ENCODE measurements at places on chromosomes 11 and 22.
A peak's percentile ranks its signal among the peaks of the same experiment; 100 is the strongest.

DNA sequence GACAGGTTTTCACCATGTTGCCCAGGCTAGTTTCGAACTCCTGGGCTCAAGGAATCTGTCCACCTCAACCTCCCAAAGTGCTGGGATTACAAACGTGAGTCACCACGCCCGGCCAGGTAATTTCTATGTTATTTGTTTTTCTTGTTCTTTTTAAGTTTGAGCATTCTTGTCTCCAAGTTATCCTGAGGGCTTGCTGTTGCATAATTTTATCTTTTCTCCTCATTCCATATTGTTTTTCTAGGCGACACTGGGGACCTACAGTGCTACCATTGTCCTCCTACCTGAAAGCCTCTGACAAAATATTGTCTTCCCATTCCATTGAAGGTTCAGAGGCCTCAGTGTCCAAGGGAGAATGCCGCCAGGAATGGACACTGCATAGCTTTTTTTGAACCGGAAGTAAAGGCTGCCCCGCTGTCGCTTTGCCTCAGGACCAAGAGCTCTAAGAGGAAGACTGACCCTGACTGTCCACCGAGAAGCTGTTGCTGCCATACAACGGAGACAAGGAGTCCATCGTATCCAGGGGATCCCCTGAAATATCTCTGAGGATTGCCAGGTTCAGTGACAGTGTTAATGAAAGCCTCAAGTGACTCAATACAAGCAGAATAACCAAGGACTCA lies 9.7 kb downstream of the AP5B1 start:
- DNase-seq: no peak

DNA sequence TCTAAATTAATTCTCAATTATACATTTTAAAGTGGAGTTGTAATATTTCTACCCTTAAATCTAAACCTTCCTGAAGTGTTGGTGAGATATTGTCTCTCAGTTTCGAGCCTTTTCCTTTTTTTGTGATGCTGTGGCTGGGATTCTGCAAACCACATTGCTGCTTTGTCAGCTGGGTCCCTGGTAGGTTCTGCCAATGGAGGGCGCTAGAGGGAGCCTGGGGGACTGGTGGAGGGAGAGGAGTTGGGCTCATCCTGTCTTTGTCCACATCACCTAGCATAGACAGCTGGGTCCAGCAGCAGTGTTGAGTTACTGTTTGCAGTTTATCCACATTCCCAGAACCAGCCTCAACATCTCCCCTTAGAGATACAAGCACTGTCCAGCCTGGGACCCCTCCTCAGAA lies 41.0 kb downstream of the TRAF6 start:
- peak; percentile 35 for DNase-seq

GRCh38 chr22:29626497-29627195 lies 23.2 kb downstream of the NF2 start:
- no peak for DNase-seq

- no peak for DNase-seq
Observed at GRCh38 chr11:1589996-1590395, 4.9 kb upstream of the KRTAP5-1 start.

- DNase-seq: no peak
Observed at GRCh38 chr11:15742626-15743519, 613.5 kb downstream of the SOX6 start.

DNA sequence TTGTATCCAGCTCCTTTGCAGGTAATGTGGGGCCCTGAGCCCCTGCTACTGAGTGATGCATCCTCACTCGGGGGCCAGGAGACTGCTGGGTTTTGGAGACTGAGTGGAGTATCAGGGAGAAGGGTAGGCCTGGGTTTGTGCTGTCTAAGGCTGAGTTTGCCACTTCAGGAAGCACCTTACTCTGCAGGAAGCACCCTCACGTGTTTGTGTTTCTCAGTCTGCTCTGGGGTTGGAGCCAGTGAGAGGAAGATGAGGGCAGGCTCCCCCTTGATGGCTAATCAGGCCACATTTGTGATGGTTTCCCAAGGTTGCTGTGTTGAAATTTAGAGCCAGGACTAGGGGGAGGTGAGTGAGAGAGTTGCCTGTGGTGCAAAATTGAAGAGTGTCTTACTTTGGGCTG lies 13.7 kb upstream of the THY1 start:
- DNase-seq: no peak

DNA sequence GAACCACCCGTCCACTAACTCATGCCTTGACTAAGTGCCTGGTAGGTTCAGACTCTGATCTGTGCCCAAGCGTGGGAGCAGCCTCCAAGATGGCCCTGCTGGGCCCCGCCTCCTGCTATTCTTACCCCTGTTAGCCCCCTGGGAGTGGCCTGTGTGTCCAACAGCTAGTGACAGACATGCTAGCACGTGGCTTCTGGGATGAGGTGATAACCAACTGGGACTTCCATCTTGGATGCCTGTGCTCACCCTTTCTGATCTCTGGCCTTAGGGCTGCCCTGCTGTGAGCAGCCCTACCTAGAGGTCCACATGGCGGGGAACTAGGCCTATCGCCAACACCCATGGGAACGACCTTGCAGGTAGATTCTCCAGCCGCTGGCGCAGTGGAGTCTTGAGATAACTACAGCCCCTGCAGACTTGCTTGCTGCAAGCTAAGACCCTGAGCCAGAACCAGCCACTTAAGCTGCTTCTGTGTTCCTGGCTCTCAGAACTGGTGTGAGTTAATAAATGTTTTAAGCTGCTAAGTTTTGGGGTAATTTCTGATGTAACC lies 2.7 kb downstream of the MRPL21 start:
- no peak for DNase-seq

DNA sequence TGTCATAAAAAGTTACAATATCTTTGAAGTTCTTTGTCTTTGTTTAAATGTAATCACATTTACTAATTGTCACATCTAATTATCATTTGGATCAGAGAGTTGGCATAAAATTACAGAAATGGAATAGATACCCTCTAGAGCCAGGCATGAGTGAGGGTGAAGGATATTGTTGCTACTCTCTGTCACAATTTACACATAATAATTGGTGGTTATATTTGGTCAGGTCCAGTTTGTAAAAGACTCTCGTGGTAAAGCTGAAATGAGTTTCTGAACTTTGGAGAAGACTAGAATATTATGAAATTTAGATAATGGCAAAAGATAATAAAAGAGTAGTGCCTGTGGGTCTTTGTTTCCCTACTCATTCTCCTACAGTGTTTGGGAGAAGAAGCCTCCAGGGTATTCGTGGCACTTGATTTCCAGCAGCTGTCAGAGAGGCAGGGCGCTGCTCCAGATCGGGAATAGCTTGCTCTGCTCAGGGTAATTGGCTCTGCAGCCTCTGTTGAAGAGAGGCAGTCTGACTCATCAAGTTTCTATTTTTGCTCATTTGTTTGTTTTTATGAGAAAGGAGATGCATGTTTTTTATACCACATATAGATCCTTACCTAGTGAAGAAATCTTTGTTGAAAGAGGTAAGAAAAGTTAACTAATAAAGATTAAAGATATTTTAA lies 349.9 kb downstream of the CNTN5 start:
- DNase-seq: no peak

GRCh38 chr11:68202165-68202564 lies 10.9 kb downstream of the KMT5B start:
- DNase-seq: no peak

DNA sequence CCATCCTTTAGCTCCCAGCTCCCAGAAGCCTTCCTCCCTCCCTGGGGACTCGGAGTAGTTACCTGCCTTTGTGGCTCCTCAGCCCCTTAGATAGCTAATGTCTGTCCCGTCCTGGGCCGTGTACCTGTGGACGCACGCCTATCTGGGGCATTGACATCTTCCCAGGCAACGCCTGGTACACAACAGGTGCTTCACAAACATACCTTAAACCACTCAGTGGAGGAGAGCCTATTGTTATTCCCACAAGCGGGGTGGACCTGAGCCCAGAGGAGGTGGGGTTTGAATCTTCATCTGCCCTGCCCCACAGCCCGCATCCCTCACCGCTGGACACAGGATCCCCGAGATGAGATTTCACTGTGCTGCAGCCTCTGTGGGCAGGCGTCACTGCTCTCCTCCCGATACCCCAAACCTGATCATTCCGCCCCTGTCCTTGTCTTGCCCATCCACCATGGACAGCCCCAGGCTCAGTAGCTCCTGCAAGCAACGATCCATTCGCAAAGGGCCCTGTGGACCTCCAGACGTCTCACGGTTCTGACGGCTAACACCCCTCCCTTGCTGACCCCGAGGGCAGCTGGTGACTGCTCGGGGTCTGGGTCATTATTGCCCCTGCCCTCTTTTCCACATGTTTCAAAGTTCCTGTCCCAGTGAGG lies 73.8 kb upstream of the SHISAL1 start:
- DNase-seq: peak; percentile 13

DNA sequence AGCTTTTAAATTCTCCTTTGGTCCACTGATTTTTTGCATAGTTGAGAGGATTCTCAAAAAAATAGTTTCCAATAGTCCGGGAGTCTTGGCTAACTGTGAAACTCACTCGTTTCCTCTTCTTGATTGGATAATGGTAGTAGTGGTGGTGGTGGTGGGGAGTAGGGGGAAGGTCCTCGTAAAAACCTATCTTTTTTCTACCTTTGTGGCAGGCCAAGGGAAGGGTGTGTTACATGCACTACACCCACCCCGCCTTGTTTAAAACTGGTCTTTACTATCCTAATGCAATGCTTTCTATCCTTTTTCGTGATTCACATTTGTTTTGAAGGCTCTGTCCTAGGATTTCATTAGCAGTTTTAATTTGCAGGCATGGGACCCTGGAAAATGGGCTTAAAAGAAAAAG lies 4.8 kb downstream of the TEAD1 start:
- DNase-seq: no peak

DNA sequence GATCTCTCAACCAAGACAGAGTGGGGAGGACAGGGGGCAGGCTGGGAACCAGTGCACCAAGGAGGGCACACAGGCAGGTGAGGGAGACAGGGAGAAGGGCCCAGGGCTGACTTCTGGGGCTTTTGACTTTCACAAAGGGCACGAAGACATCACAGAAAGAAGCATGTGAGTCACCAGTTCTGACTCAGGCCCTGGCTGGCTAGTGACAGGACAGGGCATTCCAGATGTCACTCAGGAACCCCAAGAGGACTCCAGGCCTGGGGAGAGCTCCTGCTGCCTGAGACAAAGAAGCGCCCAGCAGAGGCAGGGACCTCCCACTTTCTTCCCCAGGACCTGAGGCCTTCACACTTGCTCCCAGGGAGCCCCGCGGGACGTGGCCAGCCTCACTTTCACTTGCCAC lies 497.2 kb downstream of the BUD13 start:
- DNase-seq: no peak

- DNase-seq: no peak
Observed at GRCh38 chr11:36775130-36775529, 177.1 kb upstream of the RAG2 start.

DNA sequence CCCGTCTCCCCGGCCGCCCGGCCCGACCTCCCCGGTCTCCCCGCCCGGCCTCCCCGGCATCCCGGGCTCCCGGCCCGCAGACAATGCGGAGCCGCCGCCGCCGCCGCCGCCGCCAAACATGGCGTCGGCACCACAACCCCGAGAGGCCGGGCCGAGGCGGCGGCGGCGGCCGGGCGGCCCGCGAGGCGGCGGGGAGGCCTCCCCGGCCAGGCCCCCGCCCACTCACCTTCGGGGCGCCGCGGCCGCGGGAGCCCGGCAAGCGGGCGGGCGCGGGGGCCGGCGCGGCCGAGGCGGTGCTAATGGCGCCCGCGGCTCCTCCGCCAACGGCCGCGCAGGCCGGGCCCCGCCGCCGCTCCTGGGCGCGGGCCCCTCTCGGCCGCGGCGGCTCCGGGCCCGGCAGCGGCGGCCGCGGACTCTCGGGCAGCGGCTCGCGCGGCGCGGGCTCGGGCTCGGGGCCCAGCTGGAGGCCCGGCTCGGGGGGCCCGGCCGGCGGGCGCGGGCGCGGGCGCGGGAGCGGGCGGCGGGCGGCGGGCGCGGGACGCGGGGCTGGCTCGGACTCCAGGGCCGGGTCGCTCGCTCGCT lies 311 bp downstream of the BRD1 start:
- peak; percentile 36 for DNase-seq

DNA sequence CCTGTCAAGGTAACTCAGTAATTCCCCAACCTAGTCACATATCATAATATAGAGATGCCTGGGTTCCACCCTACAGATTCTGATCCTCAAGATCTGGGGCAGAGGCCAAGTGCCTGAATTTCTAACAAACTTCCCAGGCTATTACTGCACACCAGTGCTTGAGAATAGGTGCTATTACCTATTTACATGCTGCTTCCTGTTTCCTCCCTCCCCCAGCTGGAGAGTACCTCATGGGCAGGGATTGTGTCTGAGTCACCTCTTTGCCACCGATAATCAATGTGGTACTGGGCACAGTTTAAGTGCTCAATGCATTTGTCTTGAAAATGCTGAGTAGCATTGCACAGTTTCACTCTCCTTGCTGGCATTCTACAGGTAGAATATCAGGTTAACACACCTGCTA lies 582.2 kb upstream of the CADM1 start:
- DNase-seq: no peak

DNA sequence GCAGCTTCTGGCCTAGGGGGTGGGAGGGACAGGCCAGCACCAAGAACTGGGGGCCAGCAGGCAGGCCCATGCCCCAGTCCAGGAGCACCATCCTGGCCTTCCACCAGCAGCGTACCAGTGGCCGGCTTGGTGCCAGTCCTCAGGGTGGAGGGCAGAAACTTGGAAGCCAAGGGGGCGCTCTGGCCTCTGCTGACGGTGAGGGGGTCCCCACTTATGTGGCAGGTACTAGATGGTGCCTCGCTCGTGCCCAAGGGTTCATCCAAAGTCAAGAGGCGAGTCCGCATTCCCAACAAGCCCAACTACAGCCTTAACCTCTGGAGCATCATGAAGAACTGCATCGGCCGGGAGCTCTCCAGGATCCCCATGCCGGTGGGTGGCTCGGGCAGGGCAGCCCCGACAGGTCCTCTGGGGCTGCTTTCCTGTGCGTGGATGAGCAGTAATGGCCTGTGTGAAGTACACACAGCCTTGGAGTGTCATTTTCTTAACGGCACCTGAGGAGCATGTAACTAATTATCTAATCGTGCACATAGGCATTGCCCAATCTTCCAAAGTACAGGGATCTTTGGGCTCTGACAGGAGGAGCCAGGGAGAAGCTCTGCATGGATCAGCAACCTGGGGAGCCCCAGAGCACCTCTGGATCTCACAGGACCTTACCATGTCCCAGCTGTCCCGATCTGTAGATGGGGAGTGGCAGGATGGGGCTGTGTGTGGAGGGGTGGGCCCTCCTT lies 79.1 kb downstream of the MORC2 start:
- DNase-seq: no peak

DNA sequence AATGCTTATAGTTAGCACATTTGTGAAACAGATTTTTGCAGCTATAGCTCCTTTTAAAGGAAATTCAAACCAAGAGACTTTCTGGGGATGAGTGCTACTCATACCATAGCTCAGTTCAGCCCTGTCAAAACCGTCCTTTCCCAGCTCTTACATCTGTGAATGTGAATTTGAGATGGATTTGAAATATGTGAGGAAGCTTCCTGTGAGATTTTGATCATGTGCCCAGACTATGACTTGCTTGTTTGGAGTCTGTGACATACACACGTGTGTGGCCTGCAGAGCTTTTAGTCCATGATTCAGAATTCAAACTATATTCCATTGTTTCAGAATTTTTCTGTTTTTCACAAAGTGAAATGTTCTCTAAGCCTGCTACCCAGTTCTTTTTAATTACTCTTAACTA lies 4.4 kb upstream of the MMP1 start:
- DNase-seq: no peak

- DNase-seq: no peak
Observed at GRCh38 chr11:61417670-61418069, 12.1 kb downstream of the CPSF7 start.

Measured in activated naive CD4-positive, alpha-beta T cell treated with anti-CD3 and anti-CD28 coated beads, Interleukin-2, amount 10 ng/mL, durations not matched to agents 7 days and 5 days (primary cell).